ENCODE measurements at places on chromosomes 1 and 21. TPM values are rescaled to one million over a fixed set of nuclear protein-coding genes. Genes with fewer than 3 reads are reported as not detected.

- no peak for DNase-seq
Observed at GRCh38 chr1:179146476-179146875, 64.6 kb downstream of the TOR3A start.

- peak; percentile 84 for DNase-seq
Observed at GRCh38 chr1:160761886-160762285, 22.8 kb downstream of the SLAMF7 start.

DNA sequence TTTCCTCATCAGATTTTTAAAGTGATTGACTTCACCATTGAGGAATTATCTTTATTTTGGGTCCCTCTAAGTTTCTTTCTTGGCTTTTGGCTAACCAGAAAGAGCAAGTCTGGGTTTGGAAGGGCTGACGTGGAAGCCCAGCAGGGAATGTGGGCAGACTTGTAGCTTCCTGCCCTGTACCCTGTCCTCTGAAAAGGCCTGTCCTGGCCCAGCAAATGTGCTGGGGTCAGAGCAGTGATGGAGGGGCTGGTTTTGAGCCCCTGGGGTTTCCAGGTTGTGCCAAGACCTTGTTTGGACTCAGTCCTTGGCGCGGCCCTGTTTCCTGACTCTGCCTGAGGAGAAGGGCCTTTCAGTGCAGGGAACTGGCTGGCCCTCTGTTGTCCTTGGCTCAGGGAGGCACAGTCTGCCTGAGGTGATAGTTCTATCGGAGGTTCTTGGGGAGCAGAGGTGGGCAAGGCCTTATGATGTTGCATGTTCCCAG, 72.1 kb downstream of the UCK2 start:
- peak; percentile 55 for DNase-seq

- no peak for DNase-seq
Observed at GRCh38 chr1:159556931-159557369, 21.1 kb upstream of the OR10J5 start.

DNA sequence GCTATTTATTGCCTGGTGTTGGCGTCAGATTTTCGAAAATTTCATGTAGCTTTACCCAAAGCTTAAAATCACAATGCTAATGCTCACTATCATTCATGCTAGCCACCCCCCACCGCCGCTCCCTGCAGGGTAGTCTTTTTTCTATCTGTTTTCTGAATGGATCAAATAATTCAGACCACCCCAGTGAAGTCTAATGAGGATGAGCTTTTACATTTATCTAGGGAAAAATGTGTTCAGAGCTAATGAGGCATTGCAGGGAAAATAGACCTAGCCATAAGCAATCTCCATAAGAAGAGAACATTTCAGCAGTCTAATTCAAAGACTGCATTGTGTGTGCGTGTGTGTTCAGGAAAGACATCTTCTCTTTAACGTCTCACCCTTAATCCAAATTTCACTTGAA, 533.0 kb upstream of the PRMT6 start:
- DNase-seq = no peak

GRCh38 chr1:40951943-40952743, 27.4 kb upstream of the CTPS1 start:
- DNase-seq = peak; percentile 49

DNA sequence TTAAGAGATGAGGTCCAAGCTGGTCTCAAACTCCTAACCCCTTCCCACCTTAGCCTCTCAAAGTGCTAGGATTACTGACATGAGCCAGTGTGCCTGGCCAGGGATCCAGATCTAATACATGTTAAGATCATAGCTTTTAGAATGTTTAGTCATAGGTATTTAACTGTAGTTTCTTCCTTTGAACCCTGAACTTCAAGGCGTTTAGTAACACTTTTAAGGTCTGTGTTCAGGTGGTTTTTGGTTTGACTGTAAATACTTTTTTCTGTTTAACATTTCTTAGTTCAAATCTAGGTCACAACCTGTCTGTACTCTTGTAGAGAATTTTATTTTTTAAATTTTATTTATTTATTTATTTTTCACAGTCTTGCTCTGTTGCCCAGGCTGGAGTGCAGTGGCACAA, 28.1 kb downstream of the RAP1A start:
- DNase-seq = no peak

DNA sequence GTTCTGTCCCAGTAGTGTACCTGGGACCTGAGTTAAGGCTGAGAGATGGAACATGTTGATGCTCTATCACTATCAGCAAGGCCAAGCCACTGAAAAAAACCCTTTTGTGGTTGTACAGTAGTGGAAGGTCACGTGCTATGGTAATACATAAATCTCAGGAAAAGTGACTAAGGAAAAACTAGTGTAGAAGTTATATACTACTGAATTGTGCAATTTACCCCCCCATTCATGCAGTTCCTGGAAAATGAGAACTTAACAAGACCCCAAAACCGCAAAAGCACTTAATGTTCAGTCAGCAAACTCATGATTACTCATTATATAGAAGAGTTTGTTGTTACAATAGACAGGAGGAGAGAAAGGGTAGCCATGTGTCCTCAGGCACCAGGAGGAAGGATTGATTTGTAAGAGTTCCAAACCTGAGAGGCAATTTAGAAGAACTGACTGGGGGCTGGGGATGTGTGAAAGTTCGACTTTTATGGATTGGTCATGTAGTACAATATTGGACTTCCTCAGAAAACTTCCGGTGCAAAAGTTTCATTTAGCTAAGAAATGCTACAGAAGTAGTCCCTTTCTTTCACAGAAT, 91.6 kb downstream of the RGL1 start:
- no peak for DNase-seq

- DNase-seq = no peak
Observed at GRCh38 chr1:61278966-61279365, 196.6 kb downstream of the NFIA start.

DNA sequence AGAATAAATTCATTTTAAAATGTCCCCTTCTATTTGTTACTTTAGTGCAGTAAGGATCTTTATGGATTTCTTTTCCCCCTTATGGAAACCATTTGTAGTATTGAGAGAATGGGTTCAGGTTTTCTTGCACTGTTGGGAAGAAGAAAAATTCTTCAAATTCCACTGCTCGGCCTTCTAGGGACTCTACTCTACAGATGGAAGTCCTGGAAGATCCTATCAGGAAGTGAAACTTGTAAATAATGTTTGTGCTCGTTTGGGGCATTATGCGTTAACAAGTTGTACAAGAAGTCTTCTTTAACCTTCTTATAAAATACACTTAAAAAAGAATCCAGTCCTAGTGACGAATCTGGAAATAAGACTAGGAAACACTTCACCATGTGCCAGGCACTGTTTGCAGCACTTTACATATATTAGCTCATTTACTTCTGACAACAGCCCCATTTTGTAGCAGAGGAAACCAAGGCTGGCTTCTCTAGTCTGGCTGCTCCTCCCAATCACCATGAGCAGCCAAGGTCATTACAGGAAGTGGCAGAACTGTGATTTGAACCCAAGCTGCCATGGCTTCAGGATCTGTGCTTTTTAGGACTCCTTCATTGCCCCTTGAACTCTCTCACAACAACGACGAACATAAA, 11.8 kb downstream of the LRRC8D start:
- no peak for DNase-seq

- DNase-seq = peak; percentile 93
Observed at GRCh38 chr1:62076286-62076685, 118.4 kb upstream of the L1TD1 start.

DNA sequence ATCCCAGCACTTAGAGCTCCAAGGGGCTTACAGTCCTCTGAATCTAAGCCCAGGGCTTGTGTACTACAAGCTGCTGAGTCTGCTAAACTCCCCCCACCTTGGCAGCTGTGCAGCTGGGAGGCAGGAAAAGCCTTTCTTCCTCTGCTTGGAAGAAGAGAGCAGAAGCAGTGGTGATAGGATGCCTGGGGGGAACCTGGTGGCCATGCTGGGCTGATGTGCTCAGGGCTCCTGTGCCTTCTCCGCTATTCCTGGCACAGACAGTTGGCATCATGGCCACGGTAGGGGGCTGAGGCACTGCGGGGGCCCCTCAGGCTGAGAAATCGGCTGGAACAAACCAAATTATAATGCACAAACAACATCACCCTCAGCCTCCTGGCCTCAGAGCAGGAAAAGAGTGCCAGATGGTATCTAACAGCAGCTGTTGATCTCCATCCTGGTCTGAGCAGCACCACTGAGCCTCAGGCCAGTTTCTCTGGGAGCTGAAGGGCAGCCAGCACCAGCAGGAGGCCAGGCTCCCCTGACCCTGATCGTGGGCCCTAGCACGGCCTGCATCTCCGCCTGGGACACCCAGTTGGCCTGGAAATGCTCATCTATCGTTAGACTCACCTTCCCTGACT, 35.8 kb downstream of the ECE1 start:
- no peak for DNase-seq

DNA sequence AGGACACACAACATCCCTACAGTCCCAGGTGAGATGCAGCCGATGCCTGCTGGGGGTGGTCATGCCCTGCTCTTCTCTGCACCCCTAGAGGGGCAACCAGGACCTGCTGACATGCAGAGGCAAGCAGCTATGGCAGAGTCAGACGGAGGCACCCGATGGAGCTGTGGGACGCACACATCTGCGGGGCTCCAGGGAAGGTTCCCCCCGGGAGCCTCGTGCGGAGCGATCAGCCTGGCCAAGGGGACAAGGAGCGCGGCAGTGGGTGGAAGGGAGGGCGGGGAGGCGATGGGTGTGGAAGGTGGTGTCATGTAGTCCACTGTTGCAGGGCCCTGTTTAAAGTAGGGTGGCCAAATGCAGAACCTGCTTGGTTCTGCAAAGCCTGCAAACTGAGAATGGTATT, 143.0 kb upstream of the AJAP1 start:
- DNase-seq = no peak

DNA sequence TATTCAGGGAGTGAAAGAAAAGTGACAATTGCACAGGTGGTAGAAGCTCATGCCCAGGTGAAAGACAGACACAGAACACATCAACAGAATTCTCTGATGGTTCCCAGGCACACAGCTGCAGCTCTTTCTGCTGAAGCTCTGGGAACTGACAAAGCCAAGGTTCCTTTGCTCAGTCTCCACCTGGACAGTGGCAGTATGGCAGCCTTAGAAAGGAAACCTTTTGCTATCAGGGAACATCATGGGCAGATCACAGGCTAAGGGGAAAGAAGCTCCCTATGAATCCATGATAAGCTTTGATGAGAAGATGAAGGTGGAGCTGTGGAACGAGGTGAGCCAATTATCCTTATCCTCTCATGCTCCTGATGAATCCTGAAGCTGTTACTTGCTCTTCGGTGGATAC, 1.2 kb downstream of the SPRR2B start:
- no peak for DNase-seq

GRCh38 chr1:100239961-100240360, 9.7 kb downstream of the DBT start:
- no peak for DNase-seq

GRCh38 chr1:183077097-183077496, 53.9 kb downstream of the LAMC1 start:
- DNase-seq = no peak

DNA sequence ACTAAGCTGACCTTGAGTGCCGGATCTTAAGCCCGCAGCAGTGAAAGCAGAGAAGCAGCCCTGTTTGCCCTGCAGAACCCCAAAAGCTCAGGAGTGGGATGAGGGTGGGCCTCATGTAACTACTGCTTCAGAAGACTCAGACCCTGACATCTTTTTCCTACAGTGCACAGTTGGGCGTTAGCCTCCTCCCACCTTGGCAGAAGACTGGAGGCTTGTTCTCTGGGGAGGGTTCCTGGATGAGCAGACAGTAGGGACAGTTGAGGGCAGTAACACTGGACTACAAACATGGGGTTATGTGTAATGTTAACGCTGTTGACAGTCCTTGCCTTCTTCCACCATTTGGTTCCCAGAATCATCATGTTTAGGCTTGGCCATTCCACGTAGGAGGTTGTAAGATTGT, 9.6 kb downstream of the CTPS1 start:
- DNase-seq = no peak

- peak; percentile 64 for DNase-seq
Observed at GRCh38 chr1:64082459-64082858, 121.0 kb upstream of the UBE2U start.

DNA sequence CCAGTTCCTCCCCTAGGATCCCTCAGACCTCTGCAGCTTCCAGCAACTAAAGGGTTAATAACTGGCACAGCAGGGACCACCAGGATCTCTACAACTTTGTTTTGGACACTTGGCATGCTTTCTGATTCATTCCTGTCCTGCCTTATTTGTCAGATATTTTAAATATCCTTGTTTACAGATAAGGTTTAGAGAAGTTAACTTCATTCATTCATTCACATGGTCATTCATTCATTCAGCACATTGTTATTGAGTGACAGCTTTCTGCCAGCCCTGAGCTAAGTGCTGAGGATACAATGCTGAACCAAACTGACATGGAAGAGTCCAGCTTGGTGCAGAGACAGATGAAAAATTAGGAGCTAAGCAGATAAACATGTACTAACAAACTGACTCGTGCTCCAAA, 8.8 kb upstream of the PHC2 start:
- no peak for DNase-seq

GRCh38 chr1:32724678-32725614, 22.4 kb upstream of the SYNC start:
- peak; percentile 93 for DNase-seq

GRCh38 chr21:31629972-31630711, 29.4 kb upstream of the SOD1 start:
- DNase-seq = peak; percentile 98

- no peak for DNase-seq
Observed at GRCh38 chr1:209354840-209355165, 228.7 kb upstream of the CAMK1G start.

GRCh38 chr1:99969729-99970621, at the start of gene SLC35A3:
Gene SLC35A3, plus strand, starts transcription at chr1:99969996. Its CDS starts 23,559 bp downstream, at chr1:99993555.
- peak; percentile 71 for DNase-seq

KRTAP10-7 gene
- not detected for total RNA-seq

NCSTN gene
- 27.9 TPM for total RNA-seq

NTMT2 gene
- not detected for total RNA-seq
